ENCODE measurements at places on chromosomes 12 and 14.

- DNase-seq: no peak
These were observed 31.2 kb downstream of the HVCN1 start for GRCh38 chr12:110657747-110658146.

GRCh38 chr12:14843425-14843887 lies at the start of gene ART4:
TSS of gene ART4 (minus strand) at chr12:14843526. CDS start at chr12:14843113, 413 bp downstream.
- no peak for DNase-seq

DNA sequence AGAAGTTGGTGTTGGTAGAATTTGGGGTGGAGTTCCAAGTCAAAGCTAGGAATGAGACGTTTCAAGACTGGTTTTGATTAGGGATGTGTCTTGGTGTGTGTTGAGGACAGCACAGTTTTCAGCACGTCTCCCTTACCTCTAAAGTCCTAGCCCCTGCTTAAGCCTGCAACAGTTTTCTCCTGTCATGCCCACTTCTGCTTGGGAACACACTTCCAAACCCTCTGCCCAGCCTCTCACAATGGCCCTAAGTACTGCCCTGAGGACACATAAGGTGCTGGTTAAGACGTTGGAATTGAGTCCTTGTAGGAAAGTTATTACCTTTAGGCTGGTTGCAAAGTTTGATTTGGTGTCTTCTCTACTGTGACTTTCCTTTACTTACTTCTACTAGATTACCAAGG lies 710 bp upstream of the BMAL2 start:
- no peak for DNase-seq

DNA sequence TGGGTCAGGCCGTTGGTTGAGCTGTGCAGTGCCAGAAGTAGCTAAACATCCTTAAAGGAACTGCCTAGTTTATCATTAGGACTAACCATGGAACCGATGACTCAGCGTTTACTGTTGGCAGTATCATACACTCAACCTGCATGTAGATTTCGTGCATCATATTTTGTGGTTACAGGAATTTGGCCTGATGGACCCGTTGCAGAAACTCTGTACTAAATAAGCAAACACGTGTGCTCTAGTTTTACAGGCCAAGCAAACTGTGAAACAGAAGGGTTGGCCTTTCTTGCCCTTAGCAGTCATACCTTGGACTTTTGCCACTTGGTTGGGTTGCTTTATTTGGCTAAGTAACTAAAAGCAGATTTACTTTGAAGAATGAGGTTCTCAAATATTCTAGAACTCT lies 35.6 kb downstream of the DGLUCY start:
- DNase-seq: peak; percentile 96

- DNase-seq: no peak
These were observed 33.7 kb downstream of the FAM177A1 start for GRCh38 chr14:35079742-35080141.

Measured in astrocyte of the hippocampus (primary cell).